ENCODE measurements at places on chromosomes 7 and 10.
A peak's percentile ranks its signal among the peaks of the same experiment; 100 is the strongest.

DNA sequence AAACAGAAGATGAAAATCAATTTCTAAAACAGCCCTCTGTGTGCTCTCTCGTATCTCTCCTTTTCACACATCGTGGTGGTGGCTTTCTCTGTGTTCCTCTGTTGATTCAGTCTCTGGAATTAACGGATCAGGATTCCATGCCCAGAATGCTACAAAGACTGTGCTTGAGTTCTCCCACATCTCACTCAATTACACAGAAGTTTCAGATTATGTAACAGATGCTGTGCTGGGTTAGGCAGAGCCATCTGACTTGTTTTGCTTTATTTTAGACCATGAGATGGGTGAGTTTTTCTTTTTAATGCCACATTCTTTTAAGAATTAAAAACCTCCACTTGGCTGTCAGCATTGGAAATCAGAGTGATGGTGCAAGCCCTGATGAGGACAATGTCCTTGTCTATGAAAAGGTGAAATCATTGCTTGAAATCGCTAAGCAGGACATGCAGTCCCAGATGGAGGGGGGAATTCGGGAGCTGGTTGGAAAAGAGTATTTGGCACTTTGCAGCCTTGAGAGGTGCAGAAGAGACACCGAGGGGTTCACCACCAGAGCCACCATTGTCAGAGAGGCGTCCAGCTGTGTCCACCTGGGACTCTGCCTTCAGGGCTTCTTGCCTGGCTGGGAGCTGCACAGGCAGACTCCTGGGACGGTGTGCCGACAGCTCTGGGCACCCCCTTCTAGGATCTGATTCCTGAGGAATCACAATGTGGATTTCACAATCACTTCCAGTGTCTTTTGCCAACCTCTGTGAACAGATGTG is 80.4 kb downstream of the EGFR start:
- DNase-seq: no peak

DNA sequence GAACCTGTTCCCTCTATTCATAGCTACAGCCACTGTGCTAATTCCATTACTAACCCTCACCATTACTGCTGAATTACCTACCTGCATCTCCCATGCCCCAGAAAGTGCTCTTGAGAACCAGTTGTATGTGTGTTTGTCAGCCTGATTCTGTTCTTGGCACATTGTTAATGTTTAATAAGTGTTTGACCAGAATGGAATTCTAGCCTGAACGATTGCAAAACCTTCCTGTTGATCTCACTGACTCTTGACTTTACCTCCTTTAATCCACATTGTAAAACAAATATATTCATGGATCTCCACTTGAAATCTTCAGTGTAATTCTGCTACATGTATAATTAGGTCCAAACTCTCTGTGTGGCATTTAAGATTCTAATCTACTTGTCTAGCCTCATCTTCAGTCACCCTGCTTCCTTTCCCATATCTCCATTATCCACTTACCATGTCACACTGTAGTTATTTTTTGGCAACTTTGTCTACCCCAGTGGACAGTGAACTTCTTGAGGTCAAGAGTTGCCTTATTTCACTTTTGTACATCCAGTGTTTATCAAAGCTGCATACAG is 4.9 kb downstream of the ZNF277 start:
- no peak for DNase-seq

- no peak for DNase-seq
Measured at GRCh38 chr7:127252778-127253280, at the start of gene GRM8. Gene GRM8 (minus strand): TSS chr7:127252941.

- DNase-seq: no peak
Measured at GRCh38 chr10:122475591-122476332, 14.4 kb downstream of the HTRA1 start.

DNA sequence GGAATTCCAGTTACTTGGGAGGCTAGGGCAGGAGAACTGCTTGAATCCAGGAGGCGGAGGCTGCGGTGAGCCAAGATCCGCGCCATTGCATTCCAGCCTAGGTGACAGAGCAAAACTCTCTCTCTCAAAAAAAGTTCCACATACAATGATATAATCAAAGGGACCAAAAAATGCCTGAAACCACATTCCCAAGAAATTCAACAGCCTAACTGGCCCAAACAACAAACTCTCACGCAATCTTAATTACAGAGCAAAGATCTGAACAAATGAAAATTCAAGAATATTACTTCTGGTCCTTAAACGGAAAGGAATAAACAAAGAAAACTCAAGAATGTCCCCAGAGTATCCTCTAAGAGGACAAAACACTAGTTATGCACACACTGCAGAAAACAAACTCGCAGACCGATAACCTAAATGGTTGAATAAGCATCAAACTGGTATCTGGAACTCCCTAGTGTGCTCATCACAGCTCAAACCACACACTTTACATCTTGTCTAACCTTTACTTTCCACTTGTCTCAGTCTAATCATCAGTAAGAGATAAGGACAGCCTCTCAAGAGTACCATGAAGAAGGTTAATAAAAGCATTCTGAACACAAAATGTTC is 3.7 kb downstream of the OGA start:
- no peak for DNase-seq

GRCh38 chr10:4136121-4136520 is 351.1 kb upstream of the KLF6 start:
- no peak for DNase-seq

- DNase-seq: no peak
Measured at GRCh38 chr7:135965602-135966001, 11.6 kb downstream of the MTPN start.

DNA sequence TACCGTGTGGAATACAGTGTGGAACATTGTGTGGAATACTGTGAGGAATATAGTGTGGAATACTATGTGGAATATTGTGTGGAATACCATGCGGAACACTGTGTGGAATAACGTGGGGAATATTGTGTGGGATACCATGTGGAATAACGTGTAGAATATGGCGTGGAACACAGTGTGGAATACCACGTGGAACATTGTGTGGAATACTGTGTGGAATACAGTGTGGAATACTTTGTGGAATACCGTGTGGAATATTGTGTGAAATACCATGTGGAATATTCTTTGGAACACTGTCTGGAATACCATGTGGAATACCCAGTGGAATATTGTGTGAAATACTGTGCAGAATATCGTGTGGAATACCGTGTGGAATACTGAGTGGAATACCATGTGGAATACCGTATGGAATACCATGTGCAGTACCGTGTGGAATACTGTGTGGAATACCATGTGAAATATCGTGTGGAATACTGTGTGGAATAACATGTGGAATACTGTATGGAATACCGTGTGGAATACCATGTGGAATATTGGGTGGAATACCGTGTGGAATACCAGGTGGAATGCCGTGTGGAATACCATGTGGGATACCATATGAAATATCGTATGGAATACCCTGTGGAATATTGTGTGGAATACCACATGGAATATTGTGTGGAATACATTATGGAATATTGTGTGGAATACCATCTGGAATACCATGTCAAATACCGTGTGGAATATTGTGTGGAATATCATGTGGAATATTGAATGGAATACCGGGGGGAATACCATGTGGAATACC is 133.1 kb upstream of the CHST15 start:
- no peak for DNase-seq

DNA sequence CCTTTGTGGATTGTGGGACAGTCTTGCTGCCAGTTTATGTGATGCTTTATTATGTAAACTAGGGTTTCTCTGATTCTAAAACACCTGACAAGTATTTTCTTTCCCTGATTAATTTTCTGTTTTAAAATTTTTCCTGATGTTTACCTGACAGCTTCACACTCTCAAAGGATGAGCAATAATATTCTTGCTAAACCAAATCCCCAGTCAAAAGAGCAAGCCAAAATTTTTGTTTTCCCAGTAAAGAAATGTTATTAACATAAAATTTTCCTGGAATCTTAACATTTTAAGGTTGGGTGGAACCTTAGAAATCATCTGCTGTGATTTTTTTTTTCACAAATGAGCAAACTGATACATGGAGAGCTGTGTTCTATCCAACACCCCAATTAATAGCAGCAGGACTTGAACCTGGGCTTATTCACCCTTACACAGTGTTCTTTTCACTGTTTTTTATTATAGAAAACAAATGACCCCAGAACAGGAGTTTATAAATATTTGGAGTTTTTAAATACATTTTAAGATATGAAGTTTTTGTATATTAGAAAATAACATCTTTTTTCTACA is 185.2 kb upstream of the VIPR2 start:
- DNase-seq: no peak

- DNase-seq: no peak
Measured at GRCh38 chr10:89217057-89217990, 10.2 kb upstream of the CH25H start.

- DNase-seq: no peak
Measured at GRCh38 chr7:147586526-147586925, 1004.0 kb upstream of the C7orf33 start.

DNA sequence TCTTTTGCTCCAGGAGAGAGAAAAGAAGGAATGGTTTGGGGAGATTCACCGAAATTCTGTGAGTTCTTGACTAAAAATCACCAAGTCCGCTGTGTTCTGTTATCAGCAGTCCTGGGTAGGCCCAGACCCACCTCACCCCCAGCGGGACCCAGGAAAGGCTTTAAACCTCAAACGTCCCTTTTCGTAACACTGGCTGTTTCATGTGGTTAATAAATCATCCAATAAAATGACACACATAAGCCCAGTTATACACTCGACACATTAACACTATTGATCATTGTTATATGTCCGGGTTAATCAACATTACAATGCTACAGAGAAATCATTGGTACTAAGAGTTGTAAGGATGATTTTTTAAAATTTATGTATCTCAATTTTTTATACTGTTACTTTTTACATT is 25.2 kb downstream of the DIP2C start:
- no peak for DNase-seq

DNA sequence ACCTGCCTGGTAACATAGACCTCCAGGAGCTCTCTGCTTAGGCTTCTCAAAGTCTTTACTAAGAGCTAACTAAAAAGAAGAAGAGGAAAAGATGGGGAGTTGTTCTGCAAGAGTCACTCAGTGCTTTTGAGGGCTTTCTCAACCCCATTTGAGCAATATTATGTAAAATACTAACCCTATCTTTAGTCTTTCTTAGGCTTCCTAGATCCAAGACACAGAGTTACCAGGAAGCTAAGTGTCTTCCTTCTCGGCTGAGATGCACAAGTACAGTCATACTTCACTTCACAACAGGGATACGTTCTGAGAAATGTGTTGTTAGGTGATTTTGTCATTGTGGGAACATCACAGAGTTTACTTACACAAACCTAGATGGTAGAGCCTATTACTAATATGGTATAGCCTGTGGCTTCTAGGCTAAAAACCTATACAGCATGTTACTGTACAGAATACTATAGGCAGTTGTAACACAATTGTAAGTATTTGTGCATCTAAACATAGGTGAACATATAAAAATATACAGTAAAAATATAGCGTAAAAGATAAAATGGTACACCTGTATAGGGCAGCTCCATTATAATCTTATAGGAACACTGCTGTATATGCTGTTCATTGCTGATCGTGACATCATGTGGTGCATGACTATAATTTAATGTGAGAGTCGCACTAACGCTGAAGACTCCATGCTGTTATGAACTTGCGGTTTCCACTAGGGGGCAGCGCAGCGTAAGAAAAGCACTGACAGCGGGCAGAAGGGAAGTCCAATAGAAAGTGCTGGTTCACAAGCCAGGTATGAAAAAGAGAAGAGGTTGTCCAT is 16.3 kb downstream of the ANKRD22 start:
- peak; percentile 82 for DNase-seq

DNA sequence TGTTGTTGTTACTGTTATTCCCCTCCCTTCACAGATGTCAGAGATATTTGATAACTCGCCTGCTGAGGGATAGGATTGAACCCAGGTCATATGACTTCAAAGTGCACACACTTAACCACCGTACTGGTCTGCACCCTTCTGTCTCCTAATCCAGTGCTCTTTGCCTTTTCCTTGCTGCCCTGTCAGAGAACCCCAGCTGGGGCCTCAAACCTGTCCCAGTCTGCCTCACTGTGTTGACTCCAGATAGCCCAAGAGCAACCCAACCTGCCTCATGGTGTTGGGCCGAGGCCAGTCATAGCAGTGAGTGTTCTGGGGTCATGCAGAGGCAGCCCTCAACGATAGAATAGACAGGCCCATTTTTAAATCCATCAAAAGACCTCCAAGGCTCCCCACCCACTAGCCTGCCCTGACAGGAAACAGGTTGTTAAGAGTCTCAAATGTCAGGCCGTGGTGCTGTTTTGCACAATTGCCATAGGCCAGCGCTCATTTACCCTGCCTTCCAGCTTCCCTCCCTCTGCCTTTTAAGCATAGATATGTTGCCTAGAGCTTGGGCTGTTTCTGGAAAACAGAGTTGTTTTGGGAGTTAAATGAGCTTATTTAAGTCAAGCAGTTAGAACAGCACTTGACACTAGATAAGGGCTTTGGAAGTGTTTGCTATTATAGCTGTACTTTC is 37.0 kb upstream of the PDCD4 start:
- DNase-seq: no peak

- DNase-seq: no peak
Measured at GRCh38 chr10:58771863-58772262, 259.2 kb downstream of the BICC1 start.

- DNase-seq: no peak
Measured at GRCh38 chr10:21503542-21503941, 21.9 kb downstream of the SKIDA1 start.

- no peak for DNase-seq
Measured at GRCh38 chr7:114302858-114303257, 111.8 kb upstream of the FOXP2 start.

DNA sequence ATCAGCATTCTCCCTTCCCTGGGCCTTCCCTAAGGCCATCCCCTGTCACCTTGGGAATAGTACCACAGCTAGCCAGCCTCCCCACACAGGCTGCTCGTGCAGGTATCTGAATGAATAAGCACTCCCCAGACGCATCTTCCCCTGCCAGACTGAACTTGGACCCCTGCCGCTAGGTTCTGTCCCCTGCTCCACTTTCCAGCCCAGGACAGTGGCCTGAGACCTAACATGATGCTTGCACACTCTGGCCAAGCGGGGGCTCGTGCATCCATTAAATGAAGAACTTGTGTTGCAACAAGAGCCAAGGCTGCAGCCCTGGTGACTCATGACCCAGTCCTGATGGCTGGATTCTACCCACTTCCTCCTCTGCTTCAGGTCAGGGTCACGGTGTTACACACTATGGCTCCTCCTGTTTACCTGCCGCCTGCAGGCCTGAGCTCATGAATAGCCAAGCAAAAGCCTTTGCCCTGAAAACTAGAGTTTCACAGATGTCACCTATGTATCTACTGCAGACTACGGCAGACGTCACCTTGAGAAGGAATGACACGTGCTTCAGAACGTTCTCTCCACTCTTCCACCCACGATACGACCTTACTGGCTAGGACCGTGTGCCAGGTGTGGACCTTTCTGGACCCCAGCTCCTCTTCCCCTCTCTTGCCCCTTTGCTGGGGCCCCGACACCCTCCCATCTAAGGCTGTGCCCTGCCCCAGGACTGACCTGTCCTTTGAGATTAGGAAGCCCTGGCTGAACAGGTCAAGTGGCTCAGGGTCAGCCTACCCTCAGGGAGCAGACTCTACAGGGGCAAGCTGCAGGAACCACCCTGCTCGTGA is 6.5 kb downstream of the ASB13 start:
- no peak for DNase-seq

All from left renal cortex interstitium (tissue), 4 donors.